ENCODE measurements at places on chromosomes 2 and 18. TPM values are rescaled to one million over a fixed set of nuclear protein-coding genes. Genes with fewer than 3 reads are reported as not detected.

GRCh38 chr2:122949523-122949922, 1075.6 kb upstream of the CNTNAP5 start:
- no peak for DNase-seq

DNA sequence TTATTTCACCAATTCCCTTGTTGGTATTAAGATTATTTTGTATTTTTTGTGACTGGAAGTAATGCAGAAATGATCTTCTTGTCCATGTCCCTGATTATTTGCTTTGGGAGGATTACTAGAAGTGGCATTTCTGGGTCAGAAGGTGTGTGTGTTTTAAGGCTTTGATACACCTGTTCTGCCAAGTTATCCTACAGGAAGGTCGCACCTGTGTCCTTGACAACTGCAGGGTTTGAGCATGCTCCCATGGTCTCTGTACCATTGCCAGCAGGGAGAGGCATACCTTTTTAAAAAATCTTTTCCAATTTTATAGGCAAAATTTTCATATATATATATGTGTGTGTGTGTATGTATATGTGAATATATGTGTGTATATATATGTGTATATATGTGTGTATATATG, 29.7 kb downstream of the KDM3A start:
- no peak for DNase-seq

DNA sequence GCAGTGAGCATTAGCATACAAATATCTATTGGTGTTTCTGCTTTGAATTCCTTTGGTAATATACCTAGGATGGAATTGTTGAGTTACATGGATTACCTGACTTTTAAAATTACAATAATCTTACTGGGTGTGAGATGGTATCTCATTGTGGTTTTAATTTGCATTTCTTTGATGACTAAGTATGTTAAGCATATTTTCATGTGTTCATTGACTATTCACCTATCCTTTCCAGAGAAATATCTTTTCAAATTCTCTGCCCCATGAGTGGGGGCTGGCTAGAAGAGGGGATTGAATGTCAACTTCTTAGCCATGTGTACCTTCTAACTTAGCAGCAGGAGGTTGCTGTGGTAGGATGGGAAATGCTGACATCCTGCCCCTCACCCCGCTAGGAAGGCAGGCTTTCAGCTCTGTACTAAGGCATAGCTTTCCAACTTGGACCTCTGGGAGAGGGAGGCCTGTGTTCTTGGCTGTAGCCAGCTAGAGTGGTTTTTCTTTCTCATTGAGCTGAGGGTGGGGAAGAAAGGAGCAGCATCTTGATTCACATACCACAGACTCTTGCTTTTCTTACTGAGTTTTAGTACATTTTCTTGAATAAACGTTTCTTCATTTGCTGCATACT, 63.3 kb upstream of the TTC27 start:
- no peak for DNase-seq

DNA sequence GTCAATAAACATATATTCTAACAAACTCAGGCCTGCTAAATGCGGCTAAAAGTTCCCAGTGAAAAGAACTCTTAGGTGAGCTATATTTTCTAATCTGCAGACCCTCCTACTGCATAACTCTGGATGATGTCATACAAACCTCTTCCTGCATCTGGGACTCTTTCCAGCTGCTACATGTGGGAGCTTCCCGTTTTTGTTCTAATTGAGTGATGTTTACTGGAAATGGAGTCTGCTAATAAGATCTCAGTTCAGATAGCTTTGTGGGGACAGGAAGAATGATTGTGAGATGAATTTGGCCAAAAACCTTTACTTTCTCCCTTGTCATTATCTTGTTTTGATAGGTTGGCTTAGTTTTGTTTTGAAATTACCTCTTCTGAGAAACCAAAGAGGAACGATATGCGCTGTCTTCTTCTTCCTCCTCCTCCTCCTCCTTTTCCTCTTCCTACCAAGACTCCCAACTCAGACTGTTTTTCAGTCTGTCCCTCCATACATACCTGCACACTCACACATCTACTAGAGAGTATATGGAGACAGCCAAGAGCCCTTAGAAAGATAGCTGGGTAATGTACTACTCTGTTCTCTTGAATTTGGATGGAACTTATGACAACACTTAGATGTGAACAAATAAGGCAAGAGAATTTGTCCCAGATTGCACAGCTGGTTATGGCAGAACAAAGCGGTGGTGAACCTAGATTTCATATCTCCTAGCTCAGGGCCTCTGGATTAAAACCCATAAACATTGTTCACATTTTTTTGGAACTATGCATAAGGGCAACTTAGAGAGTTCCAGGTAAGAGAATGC, 39.8 kb upstream of the AAK1 start:
- no peak for DNase-seq

GRCh38 chr2:207682557-207682956, 28.9 kb upstream of the CCNYL1 start:
- no peak for DNase-seq

DNA sequence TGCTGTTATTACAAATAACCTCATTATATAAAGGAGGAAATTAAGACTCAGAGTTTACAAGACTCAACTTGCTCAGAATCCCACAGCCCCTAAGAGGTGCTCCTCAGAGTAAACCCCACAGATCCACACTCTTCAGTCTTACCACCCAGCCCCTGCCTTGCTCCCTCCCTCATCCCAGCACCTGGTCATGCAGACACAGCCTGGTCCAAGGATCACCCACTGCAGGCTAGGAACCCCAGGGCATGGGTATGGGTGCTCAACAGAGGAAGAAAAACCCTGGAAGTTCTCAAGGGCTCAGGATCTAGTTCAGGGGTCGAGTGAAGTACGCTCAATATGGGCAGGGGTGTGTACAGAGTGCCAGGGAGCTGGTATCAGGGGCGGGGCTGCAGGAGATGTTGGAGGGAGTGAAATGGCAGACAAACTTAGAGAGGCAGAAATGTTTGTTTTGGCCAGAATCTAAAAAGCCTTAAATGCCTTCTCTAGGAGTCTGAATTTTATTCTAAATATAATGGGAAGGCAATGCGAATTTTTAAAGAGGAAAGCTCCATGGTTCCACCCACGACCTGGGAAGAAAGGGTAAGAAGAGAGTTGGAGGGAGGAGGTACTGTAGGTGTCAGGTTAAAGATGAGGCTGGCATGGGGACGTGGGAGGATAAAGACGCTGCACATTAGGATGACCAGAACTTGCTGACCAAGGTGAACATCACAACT, 79.1 kb upstream of the MGAT4A start:
- no peak for DNase-seq

DNA sequence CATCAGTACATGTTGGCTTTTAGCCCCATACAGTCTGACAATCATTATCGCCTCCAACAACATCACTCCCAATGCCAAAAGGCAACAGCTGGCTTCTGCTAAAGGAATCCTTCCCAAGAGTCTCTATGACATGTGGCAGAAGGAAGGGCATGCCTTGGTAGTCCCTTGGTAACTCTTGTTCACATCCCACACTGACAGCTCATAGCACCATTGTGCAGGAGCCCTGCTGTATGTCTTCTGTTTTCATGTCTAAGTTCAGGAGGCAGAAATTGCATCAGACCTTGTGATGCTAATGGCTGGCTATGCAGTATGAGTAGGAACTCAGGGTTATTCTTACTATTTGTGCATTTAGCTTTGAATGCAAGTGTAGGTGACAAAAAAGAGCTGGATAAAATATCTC, 392.1 kb downstream of the PTH2R start:
- DNase-seq, result no peak

- DNase-seq, result no peak
Measured at GRCh38 chr2:227853765-227854271, 17.6 kb upstream of the DAW1 start.

DNA sequence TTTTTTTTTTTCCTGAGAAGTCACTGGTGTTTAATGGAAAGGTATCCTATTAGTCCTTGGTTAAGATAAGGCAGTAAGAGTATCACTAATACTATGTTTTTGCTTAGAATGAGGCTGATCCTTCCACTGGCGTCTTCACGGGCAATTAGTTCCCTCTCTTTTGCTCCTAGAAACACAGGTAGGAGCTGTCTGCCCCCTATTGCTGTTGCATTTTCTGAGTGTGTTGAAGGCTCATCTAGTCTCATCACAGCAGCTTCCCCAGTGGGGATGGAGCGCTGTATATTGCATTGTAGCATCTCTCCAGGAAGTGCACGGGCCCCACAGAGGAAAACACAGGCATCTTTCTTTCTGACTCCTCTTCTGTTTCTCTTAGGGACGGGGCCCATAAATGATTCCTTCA, 145.0 kb downstream of the NAPG start:
- no peak for DNase-seq

DNA sequence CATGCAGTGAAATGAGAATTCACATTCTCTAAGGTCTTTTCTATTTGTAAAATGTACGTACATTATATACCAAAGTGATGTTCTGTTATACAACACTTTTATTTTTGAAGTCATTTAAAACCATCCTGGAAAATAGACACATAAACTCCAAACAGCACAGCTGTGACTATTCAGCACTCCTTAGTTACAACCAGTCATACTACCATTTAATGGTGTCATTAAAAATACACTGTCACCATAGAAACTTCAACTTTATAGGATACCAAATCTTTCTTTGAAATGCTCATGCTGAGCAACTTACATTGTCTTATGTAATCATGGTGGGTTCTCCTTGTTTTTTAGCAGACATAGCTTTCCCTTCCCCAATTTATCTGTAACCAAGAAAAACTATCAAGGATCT, 85.3 kb downstream of the METTL4 start:
- DNase-seq, result no peak

DNA sequence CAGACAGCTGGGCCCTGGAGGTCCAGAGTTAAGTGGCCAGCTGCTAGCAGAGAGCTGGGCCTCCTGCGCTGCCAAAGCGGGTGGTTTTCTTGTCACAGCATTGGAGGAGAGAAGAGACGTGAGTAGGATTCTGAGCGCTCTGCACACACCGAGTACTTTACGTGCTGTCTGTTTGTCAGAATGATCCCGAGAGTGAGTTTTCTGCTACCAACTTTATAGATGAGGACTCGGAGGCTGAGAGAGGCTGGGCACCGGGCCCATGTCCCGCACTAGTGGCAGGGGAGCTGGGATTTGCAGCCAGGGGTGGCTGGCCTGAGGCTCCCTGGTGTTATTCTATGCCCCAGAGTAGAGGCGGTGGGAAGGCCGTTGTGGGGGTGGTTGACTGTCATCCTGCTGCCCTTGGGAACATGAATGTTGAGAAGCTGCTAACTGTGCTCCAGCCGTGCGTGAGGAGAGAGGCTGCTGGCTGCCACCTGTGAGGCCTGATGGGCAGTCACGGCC, 36.3 kb upstream of the MBP start:
- no peak for DNase-seq

DNA sequence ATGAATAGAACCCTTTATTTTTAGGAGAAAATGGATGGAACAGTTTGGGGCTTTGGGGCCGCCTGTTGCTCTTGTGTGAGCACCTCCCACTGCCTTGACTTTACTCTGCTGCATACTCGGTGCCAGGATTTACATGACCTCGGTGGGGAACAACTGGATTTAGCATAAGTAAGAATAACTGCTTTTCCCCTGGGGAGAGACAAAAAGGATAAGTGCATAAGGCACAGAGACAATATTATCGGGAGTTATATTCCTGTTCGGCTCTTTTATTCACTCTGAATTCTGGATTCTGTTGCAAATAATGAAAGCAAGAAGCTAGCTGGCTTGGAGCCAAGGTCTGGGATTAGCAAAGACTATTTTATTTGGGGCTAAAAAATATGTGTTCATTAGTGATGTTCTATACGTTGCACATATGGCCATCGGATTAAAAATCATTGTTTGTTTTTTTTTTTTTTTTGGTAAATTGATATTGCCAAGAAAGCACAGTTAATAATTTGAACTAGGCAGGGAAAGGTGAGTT, 69.8 kb downstream of the CYBRD1 start:
- DNase-seq, result no peak

GRCh38 chr2:166419616-166419934, 43.8 kb upstream of the SCN9A start:
- no peak for DNase-seq

DNA sequence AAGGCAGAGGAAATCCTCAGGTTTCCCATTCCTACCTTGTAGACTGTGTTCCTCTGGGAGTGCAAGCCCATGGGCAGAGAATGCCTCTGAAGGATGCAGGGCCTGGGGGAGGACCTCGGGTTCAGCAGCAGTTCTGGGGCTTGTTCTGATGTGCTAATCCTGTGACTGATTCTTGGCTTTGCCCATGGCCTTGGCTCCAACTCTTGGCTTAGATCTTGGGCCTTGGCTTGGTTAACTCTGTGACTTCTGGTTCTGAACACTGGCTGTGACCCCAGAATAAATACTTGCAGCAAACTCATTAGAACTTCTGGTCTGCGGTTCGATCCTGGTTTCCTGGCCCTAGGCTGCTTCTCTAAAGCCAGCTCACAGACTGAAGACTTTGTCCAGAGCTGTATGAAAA, 366.9 kb upstream of the ZEB2 start:
- DNase-seq, result no peak

GRCh38 chr18:41917181-41917580, 37.9 kb upstream of the PIK3C3 start:
- DNase-seq, result no peak

The PPM1G gene
- 39.5 TPM for total RNA-seq

The PJVK gene
- total RNA-seq, result 3.8 TPM

The RGPD4 gene
- total RNA-seq, result 0.16 TPM

The CCBE1 gene
- not detected for total RNA-seq

The CDK15 gene
- total RNA-seq, result not detected

The ABCA12 gene
- not detected for total RNA-seq

The TMEM169 gene
- total RNA-seq, result 5.0 TPM

The MBOAT2 gene
- 1.4 TPM for total RNA-seq

The IL1R2 gene
- total RNA-seq, result 2.7 TPM

Measured in naive thymus-derived CD4-positive, alpha-beta T cell (primary cell).